ENCODE measurements at places on chromosomes 11 and 22. TPM values are rescaled to one million over a fixed set of nuclear protein-coding genes. Genes with fewer than 3 reads are reported as not detected.
A peak's percentile ranks its signal among the peaks of the same experiment; 100 is the strongest.

- no peak for DNase-seq
- no peaks in the 10 kb centered on the region for H3K4me1 ChIP-seq
- H3K27me3 ChIP-seq: no peaks in the 10 kb centered on the region
- H3K27ac ChIP-seq: no peak overlapping the region
- H3K36me3 ChIP-seq: peaks cover 15% of the 10 kb centered on the region
Measured at GRCh38 chr11:134200688-134201087, 23.1 kb downstream of the NCAPD3 start.

DNA sequence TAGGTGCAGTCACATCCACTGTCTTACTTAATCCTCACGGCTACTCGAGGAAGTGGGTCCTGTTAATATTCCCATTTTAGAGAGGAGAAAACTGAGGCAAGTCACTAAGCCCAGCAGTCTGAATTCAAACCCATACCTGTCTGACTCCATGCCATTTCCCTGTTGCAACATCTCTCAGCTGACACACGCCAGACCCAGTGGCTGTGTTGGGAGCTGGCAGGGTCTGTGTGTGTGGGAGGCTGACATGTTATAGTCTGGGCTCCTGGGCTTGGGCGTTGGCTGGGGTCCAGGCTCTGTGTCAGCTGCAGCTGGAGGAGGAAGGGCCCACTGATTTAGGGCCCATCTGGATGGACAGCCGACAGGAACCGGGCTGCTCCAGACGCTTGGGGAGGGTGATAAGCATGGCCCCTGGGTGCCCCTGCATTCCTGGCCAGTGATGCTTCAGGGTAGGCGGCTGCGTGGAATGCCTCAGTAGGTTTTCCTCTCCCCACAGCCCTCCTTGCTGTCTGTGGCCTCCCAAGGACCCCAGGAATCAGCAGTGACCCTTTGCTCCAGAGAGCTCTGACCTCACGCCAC lies 562.5 kb downstream of the MN1 start:
- DNase-seq: peak; percentile 44
- H3K27ac ChIP-seq: no peak overlapping the region
- H3K36me3 ChIP-seq: no peaks in the 10 kb centered on the region
- H3K27me3 ChIP-seq: no peaks in the 10 kb centered on the region

- H3K36me3 ChIP-seq: no peaks in the 10 kb centered on the region
- no peaks in the 10 kb centered on the region for H3K27me3 ChIP-seq
- DNase-seq: no peak
- no peak overlapping the region for H3K27ac ChIP-seq
Measured at GRCh38 chr11:82724026-82724425, 9.6 kb downstream of the FAM181B start.

C22orf31 gene
- total RNA-seq: not detected

AGBL2 gene
- 21.9 TPM for total RNA-seq

Data from PC-9 (cell line).